Epithelial cell of proximal tubule (primary cell): ENCODE measurements at places on chromosomes 7 and 10. TPM values are rescaled to one million over a fixed set of nuclear protein-coding genes. Genes with fewer than 3 reads are reported as not detected.

DNA sequence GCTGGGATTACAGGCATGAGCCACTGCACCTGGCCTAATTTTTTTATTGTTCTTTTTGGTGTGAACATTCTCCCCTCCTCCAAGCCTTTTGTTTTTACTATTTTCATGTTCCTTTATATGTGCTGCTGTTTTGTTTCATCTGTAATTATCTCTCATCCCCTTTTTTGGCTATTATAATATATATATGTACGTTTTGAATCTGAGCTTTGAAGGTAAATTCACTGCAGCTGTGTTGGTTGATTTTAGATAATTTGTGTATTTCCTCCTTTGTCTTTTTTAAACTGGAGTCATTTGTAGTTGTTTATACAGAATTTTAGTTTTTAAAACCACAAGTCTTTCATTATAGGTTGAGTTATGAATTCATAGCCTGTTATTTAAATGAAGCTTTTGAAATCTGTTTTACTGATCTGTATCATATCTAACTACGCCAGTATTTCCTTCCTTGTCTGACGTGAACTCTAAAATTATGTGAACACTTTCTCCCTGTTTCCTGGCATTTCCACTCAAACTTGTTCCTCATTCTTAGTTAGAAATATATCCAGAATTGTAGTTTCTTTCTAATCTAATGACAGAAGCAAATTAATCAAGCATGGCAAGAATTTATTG is 54.9 kb downstream of the PTEN start:
- DNase-seq = no peak

GRCh38 chr10:132100556-132101349 is 35.0 kb downstream of the JAKMIP3 start:
- no peak for DNase-seq

DNA sequence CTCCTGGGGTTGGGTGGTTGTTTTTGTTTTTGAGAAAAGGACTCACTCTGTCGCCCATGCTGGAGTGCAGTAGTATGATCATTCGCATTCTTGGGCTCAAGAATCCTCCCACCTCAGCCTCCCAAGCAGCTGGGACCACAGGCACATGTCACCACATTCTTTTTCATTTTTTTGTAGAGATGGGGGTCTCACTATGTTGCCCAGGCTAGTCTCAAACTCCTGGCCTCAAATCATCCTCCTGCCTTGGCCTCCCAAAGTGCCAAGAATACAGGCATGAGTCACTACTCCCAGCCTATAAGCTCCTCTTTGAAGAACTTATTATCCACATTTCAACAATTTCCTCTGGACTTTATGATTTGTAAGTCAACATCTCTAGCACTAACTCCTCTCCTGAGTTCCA is 102.7 kb downstream of the KMT2C start:
- no peak for DNase-seq

- DNase-seq = no peak
These were observed 1.1 kb downstream of the RRP12 start for GRCh38 chr10:97399843-97400545.

DNA sequence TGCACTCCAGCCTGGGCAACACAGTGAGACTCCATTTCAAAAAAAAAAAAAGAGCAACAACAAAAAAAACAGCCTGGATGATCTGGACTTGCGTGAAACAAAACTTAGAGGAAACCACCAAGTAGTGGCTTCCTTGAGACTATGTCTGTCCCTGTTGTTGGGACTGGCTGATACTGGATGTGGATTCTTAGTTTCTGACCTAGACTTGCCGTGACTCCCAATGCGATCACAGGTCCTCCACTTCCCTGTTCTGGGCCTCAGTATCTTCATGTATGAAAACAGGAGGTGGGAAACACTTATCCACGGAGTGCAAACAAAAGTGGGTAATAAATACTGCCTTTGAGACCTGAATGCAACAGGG is 125.7 kb downstream of the PRPF18 start:
- no peak for DNase-seq

The TMEM176B gene
- total RNA-seq = 1.7 TPM in 1 of 2 replicates, not detected in the other

The TMEM213 gene
- 0.07 TPM in 1 of 2 replicates, not detected in the other for total RNA-seq

DNA sequence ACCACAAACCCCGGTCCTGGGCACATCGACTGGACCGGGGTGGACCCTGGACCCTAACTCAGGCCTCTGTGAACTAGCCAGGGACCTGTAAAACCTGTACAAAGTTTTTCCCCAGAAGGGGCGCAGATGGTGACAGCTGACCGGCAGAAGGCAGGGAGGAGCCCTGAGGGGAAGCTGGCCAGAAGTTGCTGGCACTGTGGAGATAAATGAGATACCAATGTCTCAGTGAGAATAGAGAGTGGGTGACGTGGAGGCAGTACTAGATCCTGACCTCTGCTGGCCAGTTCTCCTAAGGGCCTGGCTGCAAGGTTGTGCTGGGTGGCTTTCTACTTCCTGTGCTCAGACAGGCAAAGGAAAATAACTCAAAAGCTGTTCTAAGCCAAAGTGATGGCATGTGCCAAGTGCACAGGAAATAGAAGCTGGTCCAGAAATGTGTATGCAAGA is 10.6 kb upstream of the TSPAN14 start:
- no peak for DNase-seq

GRCh38 chr7:16801111-16801542 is 3.7 kb downstream of the AGR2 start:
- peak; percentile 30 for DNase-seq

GRCh38 chr10:91864099-91864498 is 45.2 kb downstream of the FGFBP3 start:
- no peak for DNase-seq

DNA sequence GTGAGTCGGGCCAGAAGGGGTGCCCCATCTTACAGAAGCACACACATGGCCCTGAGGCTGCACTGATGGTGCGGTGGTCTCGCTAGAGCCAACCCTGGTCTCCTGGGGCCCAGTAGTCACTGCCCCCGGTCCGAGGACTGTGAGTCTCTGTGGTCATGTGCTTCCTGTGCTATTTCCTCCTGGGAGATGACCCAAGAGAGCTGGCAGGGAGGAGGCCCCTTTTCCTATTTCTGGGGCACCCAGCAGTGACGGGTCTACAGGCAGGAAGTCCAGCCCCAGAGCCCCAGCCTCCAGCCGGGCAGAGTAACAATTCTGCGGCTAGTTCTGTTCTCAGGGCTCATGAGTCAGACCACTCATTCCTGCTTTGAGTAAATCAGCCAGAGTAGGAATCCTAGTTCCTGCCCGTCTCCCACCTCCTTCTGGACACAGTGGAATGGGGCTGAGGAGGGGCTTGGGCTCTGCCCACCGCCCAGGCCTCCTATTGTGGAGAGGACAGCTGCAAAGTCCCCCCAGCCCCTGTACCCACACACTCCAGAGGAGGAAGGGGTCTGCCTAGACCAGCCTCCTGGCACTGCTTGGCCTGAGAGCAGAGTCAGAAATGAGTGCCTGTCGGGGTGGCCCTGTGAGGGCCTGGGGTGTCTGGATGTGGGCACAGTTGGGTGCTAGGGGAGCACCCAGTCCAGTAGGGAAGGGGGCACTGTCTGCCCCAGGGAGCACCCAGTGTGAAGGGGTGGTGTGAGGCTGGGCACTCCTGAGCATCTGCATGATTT is 80.5 kb upstream of the PPIF start:
- DNase-seq = no peak

DNA sequence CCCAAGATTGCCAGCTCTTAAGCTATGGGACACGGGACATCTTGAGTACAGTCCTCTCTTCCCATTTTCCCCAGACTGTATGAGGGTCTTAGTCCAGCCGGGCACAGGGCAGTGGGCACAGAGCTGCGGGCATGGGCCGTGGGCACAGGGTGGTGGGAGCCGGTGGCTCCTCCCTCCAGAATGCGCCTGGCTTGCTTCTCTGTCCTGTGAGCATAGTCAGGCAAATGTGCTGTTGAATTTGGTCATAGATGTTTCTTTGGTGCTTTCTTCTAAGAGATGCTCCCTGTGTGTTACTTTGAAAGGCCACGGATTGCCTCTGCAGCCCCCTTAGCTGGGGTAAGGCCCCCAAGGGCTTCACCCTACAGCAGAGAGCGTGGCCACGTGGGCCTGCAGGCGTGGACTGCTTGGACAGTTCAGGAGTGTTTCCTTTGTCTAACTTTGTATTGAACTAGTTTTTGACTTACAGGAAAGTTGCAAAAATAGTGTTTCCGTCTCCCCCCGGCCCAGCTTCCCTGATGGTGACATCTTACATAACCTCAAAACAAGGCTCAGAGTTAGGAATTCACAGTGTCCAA is 24.7 kb downstream of the LRRC27 start:
- no peak for DNase-seq

DNA sequence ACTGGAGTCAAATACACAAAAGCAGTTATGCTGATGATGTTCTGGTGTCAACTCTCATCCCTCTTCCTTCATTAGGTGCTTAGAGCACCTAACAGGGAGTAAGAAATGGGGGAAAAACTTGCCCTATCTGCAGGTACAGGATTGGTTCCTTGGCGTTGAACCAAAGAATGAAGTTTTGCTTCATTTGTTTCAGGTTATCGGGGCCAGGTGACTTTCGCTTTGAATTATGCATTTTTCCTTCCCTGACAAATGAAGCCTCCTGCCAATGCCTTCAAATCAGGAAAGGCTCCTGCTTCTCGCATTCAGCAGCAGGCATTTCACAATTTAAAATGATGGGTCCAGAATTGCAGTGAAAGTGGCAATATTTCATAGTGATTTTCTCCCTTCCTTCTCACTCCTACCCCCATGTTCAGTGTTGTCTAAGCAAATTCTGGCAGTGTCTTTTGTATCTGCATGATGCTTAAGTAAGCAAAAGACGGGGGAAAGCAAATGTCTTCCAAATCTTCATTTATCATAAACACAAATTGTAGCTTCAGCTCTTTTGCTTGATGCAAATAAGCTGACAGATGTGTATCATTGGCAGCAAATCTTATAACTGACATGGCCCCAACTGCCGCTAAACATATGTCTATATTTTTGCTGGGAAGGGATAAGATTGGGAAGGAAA is 29.4 kb downstream of the DNAJB9 start:
- no peak for DNase-seq

GRCh38 chr7:132901241-132901640 is 180.6 kb downstream of the CHCHD3 start:
- DNase-seq = no peak

DNA sequence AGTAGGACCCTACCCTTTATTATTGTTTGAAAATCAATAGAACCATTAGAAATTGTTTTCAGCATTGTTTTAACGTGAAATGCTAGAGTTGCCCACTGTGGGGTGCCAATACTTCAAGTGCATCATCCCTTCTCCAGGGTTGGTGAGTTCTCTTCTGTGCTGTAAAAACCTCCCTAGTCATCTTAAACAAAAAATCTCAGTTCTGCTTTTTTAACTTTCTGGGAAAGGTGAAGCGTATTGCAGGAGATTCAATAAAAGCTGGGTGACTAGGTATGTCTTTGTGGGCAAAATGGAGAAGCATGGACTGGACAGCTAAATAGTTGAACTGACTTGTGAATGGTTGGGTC is 699.1 kb downstream of the SUGCT start:
- DNase-seq = no peak

GRCh38 chr7:149238051-149238450 is 1.4 kb upstream of the ZNF212 start:
- DNase-seq = no peak

DNA sequence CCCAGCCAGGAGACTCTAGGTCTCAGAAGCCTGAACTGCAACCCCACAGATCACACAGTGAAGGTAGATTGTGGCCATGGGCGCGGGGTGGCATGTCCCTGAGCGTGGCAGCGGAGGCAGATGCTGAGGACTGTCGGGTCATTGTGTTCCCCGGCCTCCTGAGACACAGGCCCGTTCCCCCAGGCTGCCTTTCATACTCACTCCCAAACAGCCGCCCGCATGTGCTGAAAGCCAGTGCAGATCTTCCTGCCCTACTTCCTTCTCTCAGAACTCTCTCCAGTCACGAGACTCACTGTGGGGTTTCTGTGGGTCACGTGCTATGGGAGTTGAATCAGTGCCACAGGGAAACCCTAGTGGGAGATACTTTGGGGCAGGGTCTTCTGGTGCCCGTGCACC is 48.0 kb downstream of the ZNF467 start:
- DNase-seq = no peak

The PON1 gene
- not detected in 2 replicates for total RNA-seq

- no peak for DNase-seq
These were observed 45.3 kb upstream of the EN2 start for GRCh38 chr7:155412416-155413253.
